ENCODE measurements at places on chromosomes 1 and 21. TPM values are rescaled to one million over a fixed set of nuclear protein-coding genes. Genes with fewer than 3 reads are reported as not detected.
A peak's percentile ranks its signal among the peaks of the same experiment; 100 is the strongest.

- H3K27me3 ChIP-seq: no peaks in the 10 kb centered on the region
- H3K36me3 ChIP-seq: no peaks in the 10 kb centered on the region
- no peak for DNase-seq
- H3K4me1 ChIP-seq: no peaks in the 10 kb centered on the region
- H3K4me3 ChIP-seq: no peak overlapping the region
- H3K27ac ChIP-seq: peak overlapping the region; percentile 13
Observed at GRCh38 chr1:86409416-86410021, 13.4 kb upstream of the ODF2L start.

- H3K27me3 ChIP-seq: no peaks in the 10 kb centered on the region
- H3K36me3 ChIP-seq: no peaks in the 10 kb centered on the region
- DNase-seq: no peak
Observed at GRCh38 chr1:189656628-189657530, 820.8 kb downstream of the BRINP3 start.

- peak overlapping the region; percentile 39 for H3K4me3 ChIP-seq
- peak overlapping the region; percentile 98 for H3K27ac ChIP-seq
- H3K27me3 ChIP-seq: no peaks in the 10 kb centered on the region
- peaks cover 13% of the 10 kb centered on the region for H3K4me1 ChIP-seq
Observed at GRCh38 chr1:12615865-12616708, 1.9 kb downstream of the DHRS3 start.

GRCh38 chr1:67771749-67772148 lies 61.5 kb downstream of the GNG12 start:
- peaks cover 5% of the 10 kb centered on the region for H3K36me3 ChIP-seq
- peaks cover 6% of the 10 kb centered on the region for H3K4me1 ChIP-seq
- peak; percentile 63 for DNase-seq
- no peaks in the 10 kb centered on the region for H3K27me3 ChIP-seq
- no peak overlapping the region for H3K27ac ChIP-seq

DNA sequence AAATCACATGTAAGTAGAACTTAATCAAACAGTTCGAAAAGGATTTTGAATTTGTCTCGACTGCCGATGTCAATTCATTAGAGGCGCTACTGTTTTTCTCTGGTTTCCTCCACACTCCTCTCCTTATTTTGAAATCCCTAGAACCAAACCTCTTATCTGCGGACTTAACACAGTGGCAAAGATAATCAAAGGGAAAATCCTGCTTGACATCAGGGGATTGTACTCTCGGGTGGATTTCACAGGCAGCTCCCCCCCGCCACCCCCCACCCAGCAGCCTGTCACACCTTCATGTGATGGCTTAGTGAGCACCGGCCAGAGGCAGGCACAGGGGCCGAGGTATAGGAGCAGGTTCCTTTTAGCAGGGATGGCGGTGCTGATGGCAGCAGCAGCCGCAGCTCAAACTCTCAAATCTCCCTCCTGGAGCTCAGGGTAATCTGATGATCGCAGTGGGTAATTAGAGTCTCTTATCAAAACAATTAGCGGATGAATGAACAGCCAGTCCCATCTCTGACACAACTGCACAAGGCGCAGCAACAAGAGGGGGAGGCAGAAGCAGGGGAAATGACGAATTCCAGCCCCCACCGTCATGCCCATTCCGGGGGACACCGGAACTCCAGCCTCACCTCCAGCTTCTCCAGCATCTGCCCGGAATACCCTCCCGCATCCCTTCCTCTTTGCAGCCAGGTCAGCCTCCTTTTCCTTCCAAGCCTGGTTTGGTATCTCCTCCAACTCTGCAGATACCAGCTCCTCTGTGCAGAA lies 80.3 kb downstream of the SSBP3 start:
- no peak for DNase-seq
- H3K27ac ChIP-seq: no peak overlapping the region
- H3K4me3 ChIP-seq: no peak overlapping the region
- no peaks in the 10 kb centered on the region for H3K27me3 ChIP-seq

- peaks cover 1% of the 10 kb centered on the region for H3K4me1 ChIP-seq
- H3K27me3 ChIP-seq: peaks cover 10% of the 10 kb centered on the region
- no peaks in the 10 kb centered on the region for H3K36me3 ChIP-seq
- no peak overlapping the region for H3K4me3 ChIP-seq
- no peak for DNase-seq
- H3K27ac ChIP-seq: no peak overlapping the region
Observed at GRCh38 chr1:160369087-160369486, 2.2 kb downstream of the NHLH1 start.

GRCh38 chr1:36951761-36952160 lies 82.6 kb downstream of the GRIK3 start:
- DNase-seq: no peak
- no peak overlapping the region for H3K27ac ChIP-seq
- H3K27me3 ChIP-seq: peaks cover 8% of the 10 kb centered on the region
- no peaks in the 10 kb centered on the region for H3K4me1 ChIP-seq

DNA sequence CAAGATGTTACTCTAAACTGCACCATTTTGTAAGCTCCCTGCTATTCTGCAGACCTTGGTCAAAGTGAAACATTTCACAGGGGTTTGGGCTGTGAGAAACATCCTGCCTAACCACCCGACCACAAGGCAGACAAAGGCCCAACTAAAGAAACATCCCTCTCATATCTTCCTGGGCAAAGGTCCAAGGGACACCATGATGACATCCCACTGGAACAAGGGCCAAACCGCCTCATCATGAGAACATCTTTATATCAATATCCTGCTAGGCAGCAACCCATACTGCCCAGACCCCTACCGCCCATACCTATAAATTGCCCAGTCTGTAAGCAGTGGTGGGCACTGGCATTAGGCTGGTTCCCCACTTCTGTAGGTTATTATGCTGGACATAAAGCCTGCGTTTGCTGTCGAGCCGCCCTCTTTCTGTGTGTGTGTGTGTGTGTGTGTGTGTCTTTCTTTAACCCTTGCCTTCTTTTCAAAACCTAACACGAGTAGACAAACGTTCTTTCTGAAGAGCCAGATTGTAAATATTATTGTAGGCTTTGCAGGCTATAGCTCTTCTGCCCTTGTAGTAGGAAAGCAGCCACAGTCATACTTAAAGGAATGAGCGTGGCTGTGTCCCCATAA lies 1.0 kb upstream of the PPIE start:
- H3K27ac ChIP-seq: no peak overlapping the region
- no peak overlapping the region for H3K4me3 ChIP-seq
- H3K4me1 ChIP-seq: peaks cover 7% of the 10 kb centered on the region
- H3K27me3 ChIP-seq: peaks cover 6% of the 10 kb centered on the region
- peaks cover 11% of the 10 kb centered on the region for H3K36me3 ChIP-seq
- DNase-seq: peak; percentile 20

DNA sequence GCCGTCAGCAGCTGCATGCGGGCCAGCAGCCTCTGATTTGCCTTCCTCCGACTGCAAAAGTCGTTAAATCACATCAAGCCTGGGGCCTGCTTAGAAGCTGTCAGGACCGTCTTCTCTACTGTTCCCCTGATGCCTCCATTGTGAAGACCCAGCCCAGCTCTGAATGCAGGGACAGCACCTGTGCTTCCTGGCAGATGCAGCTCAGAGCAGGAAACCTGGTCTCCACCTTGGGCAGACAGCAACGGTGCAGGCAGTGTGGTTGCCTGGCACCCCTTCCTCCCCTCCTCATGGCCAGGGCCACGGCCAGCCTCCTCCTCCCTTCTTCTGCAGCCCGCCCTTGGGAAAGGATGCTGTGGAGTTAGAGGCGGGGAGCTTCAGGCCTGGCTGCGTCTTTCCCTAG lies 92.3 kb upstream of the COL6A1 start:
- H3K27me3 ChIP-seq: peaks cover 11% of the 10 kb centered on the region
- DNase-seq: no peak
- H3K4me3 ChIP-seq: no peak overlapping the region
- H3K27ac ChIP-seq: no peak overlapping the region
- H3K36me3 ChIP-seq: no peaks in the 10 kb centered on the region

DNA sequence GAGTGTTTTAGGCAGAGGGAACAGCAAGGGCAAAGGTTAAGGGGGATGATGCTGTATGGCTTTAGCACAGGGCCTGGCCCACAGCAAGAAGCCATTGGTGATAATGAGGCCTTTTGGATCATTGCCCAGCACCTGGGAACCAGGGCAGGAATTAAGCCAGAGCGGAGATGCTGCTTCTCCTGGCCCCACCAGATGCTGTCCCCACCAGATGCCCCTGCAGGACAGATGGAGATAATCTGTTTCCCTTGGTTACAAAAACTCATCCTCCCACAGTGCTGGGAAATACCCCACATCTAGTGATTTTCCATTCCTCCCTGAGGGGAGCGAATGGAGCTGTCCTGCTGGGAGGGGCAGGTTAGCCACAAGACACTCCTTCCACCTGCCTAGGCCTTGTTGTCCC lies 18.8 kb downstream of the OPRD1 start:
- no peaks in the 10 kb centered on the region for H3K27me3 ChIP-seq
- DNase-seq: no peak
- no peak overlapping the region for H3K27ac ChIP-seq
- no peaks in the 10 kb centered on the region for H3K36me3 ChIP-seq
- no peak overlapping the region for H3K4me3 ChIP-seq
- peaks cover 2% of the 10 kb centered on the region for H3K4me1 ChIP-seq

DNA sequence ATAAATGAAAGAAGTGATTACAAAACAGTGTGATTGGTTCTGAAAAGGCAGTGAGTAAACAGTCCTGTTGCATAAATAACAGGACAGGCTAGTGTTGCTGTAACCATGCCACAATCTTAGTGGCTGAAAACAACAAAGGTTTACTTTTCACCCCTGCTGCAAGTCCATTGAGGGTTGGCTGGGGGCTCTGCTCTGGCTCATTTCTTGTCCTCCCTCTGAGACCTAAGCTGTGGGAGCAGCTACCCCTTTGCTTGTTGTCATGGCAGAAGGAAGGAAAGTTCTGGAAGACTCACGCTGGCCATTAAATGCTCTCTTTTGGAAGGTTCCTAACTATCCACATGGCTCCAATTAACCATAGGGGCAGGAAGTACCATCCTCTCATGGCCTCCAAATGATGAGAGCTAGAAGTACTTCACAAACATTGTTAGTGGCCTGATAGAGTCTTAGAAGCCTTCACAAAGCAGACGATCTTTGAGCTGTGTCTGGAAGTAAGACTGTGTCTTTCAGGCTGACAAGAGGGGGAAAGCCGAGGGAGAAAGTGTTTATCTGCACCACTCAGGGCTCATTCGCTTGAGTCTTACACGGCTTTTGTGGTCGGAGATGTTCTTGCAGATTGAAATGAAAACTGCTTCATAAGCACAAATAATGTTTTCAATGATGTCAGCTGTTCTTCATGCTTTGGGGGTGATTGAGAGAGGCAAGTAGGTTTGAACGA lies 11.9 kb downstream of the RCSD1 start:
- H3K4me1 ChIP-seq: peaks cover 9% of the 10 kb centered on the region
- no peak for DNase-seq
- no peak overlapping the region for H3K27ac ChIP-seq
- no peak overlapping the region for H3K4me3 ChIP-seq
- H3K36me3 ChIP-seq: peaks cover 6% of the 10 kb centered on the region

DNA sequence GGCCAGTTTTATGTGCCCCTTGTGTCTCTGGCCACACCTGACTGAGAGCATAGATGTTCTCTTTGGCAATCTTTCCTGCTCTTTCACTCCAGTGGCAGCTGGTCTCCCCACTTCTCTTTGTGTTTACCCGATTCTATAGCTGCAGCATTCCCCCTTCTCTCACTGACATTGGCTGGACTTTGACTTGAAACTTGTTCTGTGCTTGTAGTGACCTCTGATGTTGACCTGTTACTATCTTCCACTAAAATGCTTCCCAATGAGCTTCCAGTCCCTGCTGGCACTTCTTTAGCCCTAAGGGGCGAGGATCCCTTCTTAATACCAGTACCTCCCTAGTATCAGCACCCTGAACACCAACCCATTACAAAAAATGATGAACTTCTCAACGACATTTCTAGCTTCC lies 653.3 kb downstream of the LTN1 start:
- no peak overlapping the region for H3K4me3 ChIP-seq
- H3K36me3 ChIP-seq: no peaks in the 10 kb centered on the region
- no peak overlapping the region for H3K27ac ChIP-seq

- no peak for DNase-seq
- no peak overlapping the region for H3K4me3 ChIP-seq
- no peak overlapping the region for H3K27ac ChIP-seq
- H3K36me3 ChIP-seq: peaks cover 10% of the 10 kb centered on the region
Observed at GRCh38 chr1:53270873-53271272, 32.6 kb upstream of the MAGOH start.

DNA sequence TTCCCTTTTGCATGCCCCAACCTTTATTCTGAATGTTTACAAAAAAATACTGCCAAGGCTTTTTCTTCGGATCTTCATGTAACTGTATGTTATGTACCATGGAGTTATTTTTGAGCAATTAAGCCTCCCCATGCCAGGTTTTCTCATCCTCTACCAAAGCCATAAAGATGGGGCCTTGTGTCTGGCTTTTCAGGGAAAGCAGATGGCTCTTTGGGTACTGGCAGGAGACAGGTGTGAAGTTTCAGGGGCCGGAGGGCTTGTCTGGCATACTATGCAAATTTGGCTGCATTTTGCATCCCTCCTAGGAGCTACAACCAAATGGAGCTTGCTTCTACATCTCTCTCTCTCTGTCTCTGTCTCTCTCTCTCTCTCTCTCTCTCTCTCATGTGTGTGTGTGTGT lies 28.1 kb upstream of the PLXNA2 start:
- H3K27ac ChIP-seq: no peak overlapping the region
- H3K4me3 ChIP-seq: no peak overlapping the region
- H3K4me1 ChIP-seq: peaks cover 7% of the 10 kb centered on the region
- DNase-seq: no peak

- H3K4me3 ChIP-seq: no peak overlapping the region
- H3K36me3 ChIP-seq: no peaks in the 10 kb centered on the region
- H3K27me3 ChIP-seq: no peaks in the 10 kb centered on the region
Observed at GRCh38 chr1:18926315-18927081, 24.1 kb upstream of the ALDH4A1 start.

DNA sequence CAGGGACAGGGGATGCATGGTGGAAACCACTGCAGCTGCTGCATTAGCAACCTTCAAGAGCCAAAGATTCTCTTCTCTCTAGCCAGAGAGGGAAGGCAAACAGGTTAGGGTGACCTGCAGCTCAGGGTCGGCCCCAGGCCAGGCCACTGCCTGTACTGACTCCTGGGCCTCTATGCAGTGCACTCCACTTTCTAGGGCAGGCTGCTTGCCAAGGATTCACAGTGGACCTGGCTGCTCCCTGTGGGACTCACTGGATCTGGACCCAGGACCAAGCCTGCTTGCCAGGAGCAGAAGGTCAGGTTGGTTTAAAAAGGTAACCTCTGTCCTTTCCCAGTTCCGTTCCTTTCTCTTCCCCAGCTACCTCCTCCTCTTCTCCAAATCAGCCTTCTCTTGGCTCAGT lies 52.4 kb downstream of the HIVEP3 start:
- no peak overlapping the region for H3K27ac ChIP-seq
- no peak overlapping the region for H3K4me3 ChIP-seq
- no peak for DNase-seq
- no peaks in the 10 kb centered on the region for H3K27me3 ChIP-seq
- peaks cover 4% of the 10 kb centered on the region for H3K4me1 ChIP-seq

The TMEM234 gene
- 29.8 TPM for total RNA-seq

The RGS21 gene
- total RNA-seq: not detected

The RPE65 gene
- not detected for total RNA-seq

The HORMAD1 gene
- 0.77 TPM for total RNA-seq

The HPDL gene
- total RNA-seq: 0.63 TPM

The CD1D gene
- total RNA-seq: 3.7 TPM

The TXLNA gene
- total RNA-seq: 55.6 TPM

The ST6GALNAC5 gene
- total RNA-seq: 23.0 TPM

The SELENBP1 gene
- 282 TPM for total RNA-seq

The SLC25A34 gene
- total RNA-seq: 1.6 TPM

The ITLN1 gene
- total RNA-seq: 1.6 TPM

All from lung (tissue), 17 donors.